Effector memory CD4-positive, alpha-beta T cell (primary cell): ENCODE measurements at places on chromosomes 13 and 19.

DNA sequence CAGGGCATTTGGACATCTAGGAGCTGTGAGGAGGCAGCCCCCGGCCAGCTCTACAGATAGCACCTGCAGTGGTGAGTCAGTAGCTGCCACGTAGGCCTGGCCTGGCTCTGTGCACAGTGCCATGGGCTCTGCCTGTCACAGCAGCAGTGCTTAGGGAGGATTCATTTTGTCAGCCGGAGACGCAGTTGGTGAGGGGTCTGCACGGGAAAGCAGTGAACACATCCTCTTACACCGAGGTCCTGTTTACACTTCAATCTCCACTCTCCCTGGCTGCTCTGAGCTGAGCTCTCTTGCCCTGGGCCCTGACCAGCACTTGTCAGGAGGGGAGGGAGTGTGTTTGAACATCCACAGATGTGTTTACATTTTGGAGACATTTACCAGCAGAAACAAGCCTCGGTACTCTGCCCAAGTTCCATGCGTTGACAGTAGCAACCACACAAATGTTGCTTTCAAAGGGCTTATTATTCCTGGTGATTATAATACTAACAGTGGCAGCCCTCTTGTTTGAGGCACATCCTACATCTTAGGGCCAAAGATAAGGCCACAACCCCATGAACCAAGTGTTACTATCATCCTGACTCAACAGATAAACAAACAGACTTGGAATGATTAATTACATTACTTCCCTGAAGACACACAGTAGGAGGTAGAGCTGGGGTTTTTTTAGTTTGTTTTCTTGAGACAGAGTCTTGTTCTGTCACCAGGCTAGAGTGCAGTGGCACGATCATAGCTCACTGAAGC lies 148.9 kb downstream of the USP12 start:
- H3K27me3 ChIP-seq: peaks cover 2% of the 10 kb centered on the region
- H3K27ac ChIP-seq: no peak overlapping the region
- no peaks in the 10 kb centered on the region for H3K4me1 ChIP-seq
- no peaks in the 10 kb centered on the region for H3K36me3 ChIP-seq

DNA sequence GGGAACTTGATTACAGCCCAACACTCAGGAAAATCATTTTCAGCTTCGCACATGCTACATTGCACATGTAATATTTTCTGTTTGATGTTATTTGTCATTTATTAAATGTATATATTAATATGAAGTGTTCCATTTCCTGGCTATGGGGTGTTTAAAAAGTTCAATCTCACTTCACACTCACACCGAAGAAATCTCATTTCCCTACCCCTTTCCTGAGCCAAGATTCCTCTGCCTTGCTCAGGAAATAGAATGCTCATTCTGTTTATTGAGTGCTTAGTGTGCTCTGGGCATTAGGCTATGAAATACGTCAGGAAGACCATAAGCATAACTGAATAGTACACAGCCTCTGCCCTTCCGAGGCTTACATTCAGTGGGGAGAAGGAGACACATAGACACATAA lies 331.9 kb upstream of the TSHZ3 start:
- DNase-seq: no peak
- no peaks in the 10 kb centered on the region for H3K27me3 ChIP-seq
- H3K27ac ChIP-seq: no peak overlapping the region
- no peaks in the 10 kb centered on the region for H3K36me3 ChIP-seq

DNA sequence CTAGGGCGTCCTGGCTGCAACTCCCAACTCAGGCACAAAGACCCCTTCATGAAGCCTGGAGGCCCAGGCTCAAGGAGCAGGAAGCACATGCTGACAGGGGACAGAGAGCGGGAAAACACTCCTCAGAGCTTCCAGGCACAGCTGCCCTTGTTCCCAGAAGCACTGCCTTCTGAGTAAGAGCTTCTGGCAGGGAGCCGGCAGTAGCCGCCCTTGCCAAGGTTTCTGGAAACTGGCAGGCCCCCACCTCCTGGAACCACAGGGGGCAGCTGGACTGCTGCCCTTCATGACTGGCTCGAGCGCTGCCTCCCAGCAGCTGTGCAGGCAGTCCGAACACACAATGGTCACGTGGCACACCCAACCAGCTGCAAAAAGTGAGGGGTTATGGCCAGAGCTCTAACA lies 33.6 kb upstream of the EPHX3 start:
- no peak for DNase-seq
- H3K27ac ChIP-seq: no peak overlapping the region
- no peaks in the 10 kb centered on the region for H3K27me3 ChIP-seq
- H3K4me3 ChIP-seq: no peak overlapping the region

DNA sequence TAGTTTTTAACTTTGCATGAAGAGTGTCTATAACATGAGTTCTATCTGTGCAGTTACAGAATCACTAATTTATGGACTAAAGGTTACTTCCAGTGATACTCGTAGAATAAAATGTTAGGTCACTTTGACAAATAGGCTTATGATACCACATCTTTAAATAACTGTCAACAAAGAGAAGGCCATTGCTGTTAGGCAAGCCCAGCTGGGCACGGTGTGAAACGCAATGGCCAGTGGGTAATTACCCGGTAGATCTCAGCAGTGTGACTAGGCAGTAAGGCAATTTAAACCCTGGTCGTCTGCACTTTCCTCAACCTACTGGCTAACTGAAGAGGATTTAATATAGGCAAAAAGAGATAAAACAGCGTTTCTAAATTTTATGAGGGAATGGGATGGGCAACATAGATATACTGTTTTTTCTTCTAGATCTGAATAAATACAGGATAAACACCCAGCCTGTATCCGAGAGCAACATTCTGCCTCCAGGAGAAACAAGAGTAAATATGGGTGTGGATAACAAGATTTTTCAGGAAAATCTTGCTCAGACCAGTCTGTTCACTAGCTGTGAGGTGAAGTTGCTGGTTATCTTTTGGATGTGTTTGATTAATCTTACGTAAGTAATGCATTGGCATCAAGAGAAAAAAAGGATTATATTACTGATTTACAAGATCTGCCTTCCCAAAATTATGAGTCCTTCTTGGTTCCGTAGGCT lies 631.3 kb downstream of the EFNB2 start:
- H3K4me1 ChIP-seq: peaks cover 2% of the 10 kb centered on the region
- no peak for DNase-seq
- no peak overlapping the region for H3K27ac ChIP-seq
- no peak overlapping the region for H3K4me3 ChIP-seq
- H3K36me3 ChIP-seq: no peaks in the 10 kb centered on the region
- no peaks in the 10 kb centered on the region for H3K27me3 ChIP-seq

DNA sequence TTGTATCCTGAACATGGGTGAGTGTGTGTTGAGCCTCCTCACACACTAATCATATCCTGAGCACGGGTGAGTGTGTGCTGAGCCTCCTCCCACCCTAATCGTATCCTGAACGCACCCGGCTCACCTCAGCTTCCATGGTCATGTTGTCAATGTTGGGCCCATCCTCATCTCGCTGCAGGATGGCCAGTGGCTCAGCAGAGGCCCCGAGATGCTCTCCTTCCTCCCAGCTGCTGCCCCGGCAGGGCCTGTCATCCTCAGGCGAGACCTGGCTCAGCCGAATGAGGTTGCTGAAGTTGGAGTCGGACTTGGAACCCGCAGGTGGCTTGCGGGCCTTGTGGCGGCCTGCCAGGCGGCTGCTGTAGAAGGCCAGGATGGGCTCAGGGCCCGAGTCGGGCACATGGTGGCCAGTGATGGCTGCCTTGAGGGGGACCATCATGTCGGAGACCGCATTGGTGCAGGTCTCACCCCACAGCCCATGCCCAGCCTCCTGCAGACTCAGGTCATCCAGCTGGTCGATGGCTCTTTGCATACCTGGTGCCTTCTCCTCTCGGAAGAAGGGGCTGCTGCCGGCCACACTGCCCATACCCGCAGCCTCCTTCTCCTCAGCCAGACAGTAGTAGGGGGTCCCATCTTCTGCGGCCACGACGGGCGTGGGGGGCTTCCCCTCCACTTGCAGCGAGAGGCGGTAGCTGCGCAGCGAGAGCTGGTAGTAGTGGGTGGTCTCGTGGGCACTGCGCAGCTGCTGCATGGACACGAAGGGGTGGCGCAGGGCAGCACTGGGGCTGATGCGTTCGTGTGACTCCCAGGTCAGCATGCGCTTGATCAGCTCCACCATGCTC lies 9.6 kb downstream of the HIPK4 start:
- H3K27me3 ChIP-seq: no peaks in the 10 kb centered on the region
- no peak overlapping the region for H3K4me3 ChIP-seq
- peaks cover 6% of the 10 kb centered on the region for H3K36me3 ChIP-seq
- H3K4me1 ChIP-seq: no peaks in the 10 kb centered on the region

- no peaks in the 10 kb centered on the region for H3K4me1 ChIP-seq
- H3K27me3 ChIP-seq: no peaks in the 10 kb centered on the region
- no peaks in the 10 kb centered on the region for H3K36me3 ChIP-seq
Measured at GRCh38 chr19:13475044-13475443, 31.2 kb downstream of the CACNA1A start.

DNA sequence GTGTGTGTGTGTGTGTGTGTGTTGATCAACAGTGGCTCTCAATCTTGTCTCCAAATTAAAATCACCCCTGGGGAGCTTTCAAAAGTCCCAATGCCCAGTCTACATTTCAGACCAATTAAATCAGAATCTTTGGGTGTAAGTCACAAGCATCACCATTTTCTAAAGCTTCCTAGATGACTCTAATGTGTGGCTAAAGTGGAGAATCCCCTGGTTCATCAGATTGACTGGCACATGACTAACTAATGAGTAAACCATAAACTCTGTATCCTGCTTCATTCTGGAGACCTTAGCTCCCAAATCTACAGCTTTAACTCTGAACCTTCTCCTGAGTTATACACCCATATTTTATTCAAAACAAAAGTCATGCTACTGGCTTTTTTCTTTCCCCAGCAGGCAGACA lies 131.3 kb downstream of the SUCLA2 start:
- H3K4me1 ChIP-seq: no peaks in the 10 kb centered on the region
- DNase-seq: no peak
- no peaks in the 10 kb centered on the region for H3K27me3 ChIP-seq
- H3K4me3 ChIP-seq: no peak overlapping the region
- no peak overlapping the region for H3K27ac ChIP-seq
